ENCODE measurements at places on chromosomes 16 and 17.

DNA sequence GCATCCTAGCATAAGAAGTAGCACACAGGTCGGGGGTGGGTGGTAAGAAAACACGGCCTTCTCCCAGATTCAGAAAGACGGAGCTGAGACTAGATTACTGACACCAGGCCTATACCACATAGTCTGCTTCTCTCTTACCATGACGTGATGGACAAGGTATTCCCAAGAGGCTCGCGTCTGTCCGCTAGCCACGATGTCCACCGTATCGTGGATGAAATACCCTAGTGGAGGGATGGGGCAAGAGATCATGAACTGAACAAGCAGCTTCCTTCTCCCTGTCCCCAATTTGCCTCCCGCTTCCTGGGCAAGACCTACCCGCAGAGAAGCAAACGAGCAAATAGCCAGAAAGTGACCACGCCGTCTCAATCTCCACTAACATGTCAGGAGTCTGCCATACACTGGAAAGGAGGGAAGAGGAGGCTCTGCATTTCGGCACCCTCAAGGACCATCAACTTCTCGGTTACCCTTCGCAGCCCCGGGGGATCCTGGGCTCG, 820 bp downstream of the TLCD1 start:
- DNase-seq = no peak

DNA sequence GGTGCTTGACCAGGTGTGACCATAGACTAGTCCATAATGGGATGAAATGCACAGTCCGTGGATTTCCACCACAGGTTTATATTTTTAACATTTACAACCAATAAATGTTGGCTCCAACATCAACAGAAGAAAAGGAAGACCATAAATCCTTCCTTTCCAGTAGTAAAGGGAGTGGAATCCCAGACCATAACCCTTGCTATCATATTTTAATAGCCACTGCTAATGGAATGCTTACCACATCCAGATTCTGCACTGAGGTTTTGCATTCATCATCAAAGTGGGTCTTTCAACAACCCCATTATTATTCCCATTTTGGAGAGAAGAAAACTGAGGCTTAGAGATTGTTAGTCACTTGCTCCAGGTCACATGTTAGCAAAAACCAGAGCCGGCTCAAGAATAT, 106.7 kb downstream of the FOXL1 start:
- no peak for DNase-seq

DNA sequence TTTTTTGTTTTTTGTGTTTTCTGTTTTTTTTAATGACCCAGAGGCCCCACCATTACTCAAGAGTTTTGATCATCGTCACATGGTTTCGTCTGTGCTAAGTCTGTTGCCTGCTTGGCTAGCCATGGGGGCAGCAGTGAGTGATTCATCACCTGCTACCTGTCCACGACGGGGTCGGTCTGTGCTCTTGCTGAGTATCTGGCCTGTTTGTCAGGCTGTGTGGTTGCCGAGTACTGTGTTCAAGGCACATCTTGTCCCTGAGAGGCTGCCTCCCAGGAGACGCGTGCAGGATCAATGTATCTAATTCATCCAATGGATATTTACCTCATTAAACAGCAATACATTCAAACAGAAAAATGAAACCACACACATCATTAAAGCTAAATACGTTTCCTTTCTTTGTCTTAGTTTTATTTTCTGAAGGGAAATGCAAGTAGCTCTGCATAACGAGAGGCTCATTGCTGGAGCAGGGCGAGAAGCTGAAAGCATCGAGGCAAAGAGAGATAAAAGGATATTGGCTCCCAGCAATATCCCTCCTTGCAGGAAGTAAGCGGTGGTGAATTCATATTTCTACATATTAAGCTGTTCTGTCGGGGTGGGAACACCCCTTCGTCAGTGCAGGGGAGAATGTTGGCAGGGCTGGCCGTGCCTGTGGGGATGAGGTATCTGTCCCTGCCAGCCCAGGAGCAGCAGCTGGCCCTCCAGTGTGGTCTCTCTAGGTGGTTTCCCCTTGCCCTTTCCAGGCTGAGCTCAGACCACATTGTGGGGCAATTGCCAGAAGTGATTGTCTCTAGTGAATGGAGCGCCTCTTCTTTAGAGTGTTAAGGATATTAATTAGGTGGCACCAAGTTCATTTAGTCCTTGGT, 166.2 kb upstream of the ASIC2 start:
- no peak for DNase-seq

DNA sequence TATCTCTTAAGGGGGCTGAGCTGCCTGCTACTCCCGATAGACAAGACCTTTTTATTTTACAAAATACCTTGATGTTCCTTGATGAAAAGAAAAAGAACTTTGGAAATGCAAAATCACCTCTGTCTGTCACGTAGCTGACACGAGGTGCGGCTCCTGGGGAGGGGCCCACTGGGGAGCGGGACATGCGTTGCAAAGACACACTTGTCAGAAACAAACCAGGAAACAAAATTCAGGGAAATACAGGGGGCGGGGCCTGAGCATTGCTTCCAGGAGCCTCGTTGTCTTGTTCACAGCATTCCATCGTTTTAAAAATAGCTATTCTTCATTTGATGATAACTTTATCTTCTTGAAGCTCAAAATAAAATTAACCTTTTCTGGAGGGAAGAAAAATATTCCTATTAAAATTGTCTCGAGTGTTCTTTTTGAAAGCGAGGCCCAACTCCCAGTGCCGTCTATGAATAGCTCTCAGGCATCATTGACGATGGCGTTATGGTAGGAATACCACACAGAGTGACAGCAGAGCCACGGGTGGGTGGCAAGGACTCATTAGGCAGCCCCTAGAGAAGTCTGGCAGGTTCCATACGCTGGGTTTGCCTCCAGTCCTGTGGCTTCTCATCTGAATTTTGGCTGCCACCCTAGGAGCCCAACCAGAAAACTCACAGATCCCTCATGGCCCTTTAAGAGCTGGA, 286.9 kb downstream of the CPPED1 start:
- no peak for DNase-seq

- no peak for DNase-seq
Observed at GRCh38 chr16:27820646-27821345, 242.7 kb downstream of the GSG1L start.

All from NCI-H1092 (cell line).